ENCODE measurements at places on chromosomes 1 and 21. TPM values are rescaled to one million over a fixed set of nuclear protein-coding genes. Genes with fewer than 3 reads are reported as not detected.
A peak's percentile ranks its signal among the peaks of the same experiment; 100 is the strongest.

S100A5 gene
- total RNA-seq: not detected

AMY1C gene
- not detected for total RNA-seq

NR1I3 gene
- not detected for total RNA-seq

IPO13 gene
- total RNA-seq: 35.8 TPM

GRCh38 chr1:201825245-201825644, 3.7 kb upstream of the IPO9 start:
- H3K4me3 ChIP-seq: no peak overlapping the region
- peaks cover 24% of the 10 kb centered on the region for H3K4me1 ChIP-seq
- H3K27me3 ChIP-seq: no peaks in the 10 kb centered on the region

EEIG2 gene
- 5.4 TPM for total RNA-seq

- no peaks in the 10 kb centered on the region for H3K27me3 ChIP-seq
- no peak overlapping the region for H3K27ac ChIP-seq
- DNase-seq: no peak
- H3K4me1 ChIP-seq: no peaks in the 10 kb centered on the region
- H3K36me3 ChIP-seq: no peaks in the 10 kb centered on the region
- no peak overlapping the region for H3K4me3 ChIP-seq
Measured at GRCh38 chr1:150173141-150173585, 23.4 kb downstream of the PLEKHO1 start.

GRCh38 chr1:222009105-222009730, 267.3 kb upstream of the DUSP10 start:
- H3K4me1 ChIP-seq: peaks cover 9% of the 10 kb centered on the region

- no peaks in the 10 kb centered on the region for H3K36me3 ChIP-seq
- peaks cover 19% of the 10 kb centered on the region for H3K4me1 ChIP-seq
- DNase-seq: no peak
- H3K27ac ChIP-seq: no peak overlapping the region
Measured at GRCh38 chr1:117611894-117612483, 6.1 kb downstream of the TENT5C start.

DNA sequence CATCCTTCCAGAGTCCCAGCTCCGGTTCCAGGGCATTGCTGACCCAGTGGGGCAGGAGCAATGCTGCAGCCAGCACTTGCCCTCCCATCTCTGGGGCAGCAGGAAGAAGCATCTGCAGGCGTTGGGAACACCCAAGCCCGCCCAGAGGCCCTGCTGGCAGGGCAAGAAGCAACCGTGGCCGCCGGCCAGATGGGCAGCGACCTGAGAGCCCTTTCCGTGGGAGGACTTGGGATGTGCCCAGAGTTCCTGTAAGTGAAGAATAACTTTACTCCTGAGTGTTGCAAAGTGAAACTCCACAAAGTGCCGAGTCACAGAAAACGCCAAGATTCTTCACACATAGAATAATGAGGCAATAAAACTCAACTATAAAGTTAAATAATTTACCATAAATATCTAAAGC, 46.0 kb downstream of the GRIK3 start:
- H3K4me3 ChIP-seq: no peak overlapping the region
- no peaks in the 10 kb centered on the region for H3K27me3 ChIP-seq
- H3K27ac ChIP-seq: no peak overlapping the region
- H3K36me3 ChIP-seq: no peaks in the 10 kb centered on the region
- DNase-seq: peak; percentile 11
- no peaks in the 10 kb centered on the region for H3K4me1 ChIP-seq

All from GM23248 (cell line).